ENCODE measurements at places on chromosomes 7 and 10.

DNA sequence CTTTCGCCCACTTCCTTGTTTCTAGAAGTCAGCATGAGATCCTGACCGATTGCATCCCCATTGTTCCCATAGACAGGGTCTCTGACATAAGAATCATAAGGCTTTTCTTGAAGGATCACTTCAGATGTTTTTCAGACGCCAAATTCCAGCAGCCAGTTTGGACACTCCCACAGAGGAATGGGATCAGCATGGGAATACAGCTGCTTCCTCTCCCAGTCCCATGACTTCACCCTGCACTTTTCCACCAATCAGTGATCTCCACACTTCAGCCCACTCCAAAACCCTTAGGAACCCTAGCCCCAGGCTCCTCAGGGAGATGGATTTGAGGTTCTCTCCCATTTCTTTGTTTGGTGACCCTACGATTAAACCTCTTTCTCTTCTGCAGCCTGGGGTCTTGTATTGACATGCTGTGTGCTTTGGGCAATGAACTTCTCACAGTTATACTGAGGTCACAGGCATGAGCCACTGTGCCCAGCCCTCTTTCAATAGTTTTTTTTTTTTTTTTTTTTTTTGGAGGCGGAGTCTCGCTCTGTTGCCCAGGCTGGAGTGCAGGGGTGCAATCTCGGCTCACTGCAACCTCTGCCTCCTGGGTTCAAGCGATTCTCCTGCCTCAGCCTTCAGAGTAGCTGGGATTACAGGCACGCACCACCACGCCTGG lies 52.8 kb upstream of the CHST3 start:
- no peak for DNase-seq

DNA sequence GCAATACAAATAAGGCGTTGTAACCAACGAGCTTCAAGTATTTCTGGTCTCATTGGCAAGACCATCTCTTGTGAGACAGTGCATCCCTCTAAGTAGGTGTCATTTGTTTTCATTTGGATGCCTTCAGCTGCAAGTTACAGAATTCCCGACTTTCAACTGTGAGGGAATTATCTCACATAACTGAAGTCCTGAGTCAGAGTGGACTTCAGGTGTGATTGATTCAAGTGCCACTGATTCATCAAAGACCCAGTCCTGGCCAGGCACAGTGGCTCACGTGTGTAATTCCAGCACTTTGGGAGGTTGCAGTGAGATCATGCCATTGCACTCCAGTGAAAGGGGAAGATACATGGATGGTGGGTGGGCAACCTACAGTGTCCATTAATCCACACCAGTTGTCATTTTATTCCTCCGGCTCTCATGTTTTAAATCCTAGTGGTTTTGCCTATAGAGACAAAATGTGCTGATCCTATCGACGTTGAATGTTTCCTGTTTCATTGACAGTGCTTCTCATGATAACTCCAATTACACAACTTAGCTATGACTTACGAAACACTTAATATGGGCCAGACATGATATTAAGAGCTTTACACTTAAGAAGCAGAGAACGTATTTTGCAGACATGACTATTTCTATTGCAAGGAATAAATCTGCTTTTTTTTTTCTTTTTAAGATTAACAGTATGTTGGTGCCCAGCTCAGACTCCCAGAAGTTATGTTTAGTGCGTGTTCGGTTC lies 268.0 kb downstream of the FRMD4A start:
- no peak for DNase-seq

DNA sequence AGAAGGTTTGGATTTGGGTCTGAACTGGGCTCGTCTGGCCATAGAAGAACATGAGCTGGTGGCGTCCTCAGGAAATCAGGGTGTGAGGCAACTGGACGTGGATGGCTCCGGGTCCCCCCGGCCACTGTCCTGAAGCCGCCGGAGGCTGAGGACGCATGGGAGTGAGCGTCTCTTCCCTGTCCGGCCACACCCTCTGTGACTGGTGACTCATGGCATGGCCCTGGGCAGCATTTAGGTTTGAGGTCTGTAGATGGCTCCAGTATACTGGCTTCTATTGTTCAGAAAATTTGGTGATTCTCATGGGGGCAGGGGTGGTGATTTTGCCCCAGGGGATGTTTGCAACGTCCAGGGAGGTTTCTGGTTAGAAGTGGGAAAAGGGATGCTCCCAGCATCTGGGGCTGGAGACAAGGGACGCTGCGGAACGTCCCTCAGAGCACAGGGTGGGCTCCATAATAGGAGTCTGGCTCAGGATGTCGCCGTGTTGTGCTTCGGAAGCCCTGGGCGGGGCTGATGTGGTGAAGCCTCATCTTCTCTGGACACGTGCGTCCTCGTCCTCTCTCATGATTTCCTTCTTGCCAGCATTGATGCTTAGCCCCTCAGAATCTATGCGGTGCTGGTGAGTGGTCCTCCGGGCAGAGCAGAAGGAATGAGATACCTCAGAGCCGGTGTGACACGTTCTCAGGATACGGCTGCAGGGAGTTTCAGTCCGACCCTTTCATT lies 49.9 kb downstream of the PITRM1 start:
- DNase-seq, result no peak

DNA sequence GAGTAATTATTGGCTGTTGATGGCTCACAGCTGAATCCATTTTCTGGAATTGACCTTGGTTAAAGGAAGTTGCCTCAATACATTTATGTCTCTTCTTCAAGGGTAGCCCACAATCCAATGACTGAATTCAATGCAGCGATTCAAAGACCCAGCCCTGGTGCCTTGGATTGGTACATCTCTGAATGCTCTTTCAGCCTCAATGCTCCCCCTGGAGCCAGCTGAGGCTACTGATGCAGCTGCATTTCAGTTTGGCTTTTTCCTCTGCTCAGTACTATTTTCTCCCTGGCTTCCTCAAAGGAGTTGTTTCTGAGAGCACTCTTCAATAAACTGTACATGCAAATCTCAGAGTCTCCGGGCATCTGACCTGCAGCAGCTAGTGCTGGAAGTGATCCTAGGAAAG lies 633 bp upstream of the EBLN1 start:
- DNase-seq, result no peak

- DNase-seq, result no peak
Measured at GRCh38 chr10:65346466-65346865, 1579.4 kb upstream of the LRRTM3 start.

DNA sequence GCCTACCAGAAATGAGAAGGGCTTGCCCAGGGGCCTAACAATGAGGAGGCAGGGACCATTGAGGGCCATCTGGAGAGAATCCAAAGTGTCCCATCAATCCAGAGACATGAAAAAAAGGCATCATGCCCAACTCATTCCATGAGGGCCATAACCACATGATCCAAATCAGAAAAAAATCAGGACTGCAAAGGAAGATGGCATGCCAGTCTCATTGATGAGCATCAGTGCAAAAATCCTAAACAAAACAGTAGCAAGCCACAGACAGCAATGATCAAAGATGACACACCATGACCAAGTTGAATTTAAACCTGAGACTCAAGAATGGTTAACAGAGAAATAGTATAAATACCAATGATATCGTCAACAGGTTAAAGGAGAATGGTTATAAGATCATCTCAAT lies 7.0 kb upstream of the CYP3A4 start:
- DNase-seq, result no peak

GRCh38 chr7:33773053-33773452 lies 132.3 kb upstream of the BMPER start:
- no peak for DNase-seq

- DNase-seq, result no peak
Measured at GRCh38 chr7:128131731-128132130, 100.5 kb upstream of the LRRC4 start.

GRCh38 chr7:2924866-2925840 lies 81.0 kb upstream of the GNA12 start:
- DNase-seq, result no peak

DNA sequence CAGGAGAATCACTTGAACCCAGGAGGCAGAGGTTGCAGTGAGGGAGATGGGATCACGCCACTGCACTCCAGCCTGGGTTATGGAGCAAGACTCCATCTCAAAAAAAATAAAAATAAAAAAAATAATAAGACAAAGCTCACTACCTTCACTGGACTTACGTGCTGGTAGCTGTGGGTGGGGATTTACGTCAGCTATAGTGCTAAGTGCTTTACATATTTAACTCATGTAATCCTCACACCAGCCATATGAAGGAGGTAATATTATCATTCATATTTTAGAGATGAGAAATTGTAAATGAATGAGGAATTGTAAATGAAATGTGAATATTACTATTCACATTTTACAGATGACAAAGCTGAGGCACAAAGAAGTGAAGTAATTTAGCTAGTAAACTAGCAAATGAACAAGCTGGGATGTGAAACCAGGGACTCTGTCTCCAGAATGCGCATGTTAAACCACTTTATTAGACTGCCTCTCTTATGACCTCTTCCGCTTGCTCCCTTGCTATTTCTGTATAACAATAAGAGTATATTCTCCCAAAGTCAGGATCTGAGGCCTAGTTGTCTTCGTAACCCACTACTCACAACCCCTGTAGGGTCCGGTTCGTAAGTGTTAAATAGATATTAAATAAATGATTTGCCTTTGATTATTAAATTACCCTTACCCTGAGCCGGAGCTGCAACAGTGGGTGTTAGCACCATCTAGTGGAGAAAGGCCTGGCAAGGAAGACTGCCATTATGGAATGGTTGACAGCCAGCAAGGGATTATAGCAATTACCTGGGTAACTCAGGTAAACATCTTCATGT lies 70.2 kb downstream of the HTR7 start:
- peak; percentile 17 for DNase-seq

DNA sequence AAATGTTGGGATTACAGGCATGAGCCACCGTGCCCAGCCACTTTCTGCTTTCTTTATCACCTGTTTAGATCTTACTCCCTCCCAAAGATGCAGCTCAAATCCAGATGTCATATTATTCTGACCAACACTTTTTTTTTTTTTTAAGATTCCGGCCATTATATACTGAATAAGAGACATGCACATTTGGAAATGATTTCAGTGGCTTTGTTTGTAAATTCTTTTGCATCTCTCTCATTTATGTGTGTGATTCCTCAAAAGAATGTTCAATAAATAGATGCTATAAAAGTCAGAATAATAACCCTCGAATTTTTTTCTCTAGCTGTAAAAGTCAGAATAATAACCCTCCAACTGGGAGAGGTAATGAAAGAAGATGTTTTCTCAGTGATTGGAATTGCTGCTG lies 25.4 kb downstream of the HECW1 start:
- DNase-seq, result no peak

- no peak for DNase-seq
Measured at GRCh38 chr7:102943423-102944169, 30.8 kb downstream of the LRRC17 start.

GRCh38 chr7:76296743-76297740 lies 5.4 kb upstream of the HSPB1 start:
- no peak for DNase-seq

- DNase-seq, result no peak
Measured at GRCh38 chr7:4265066-4265465, 417.0 kb upstream of the FOXK1 start.

DNA sequence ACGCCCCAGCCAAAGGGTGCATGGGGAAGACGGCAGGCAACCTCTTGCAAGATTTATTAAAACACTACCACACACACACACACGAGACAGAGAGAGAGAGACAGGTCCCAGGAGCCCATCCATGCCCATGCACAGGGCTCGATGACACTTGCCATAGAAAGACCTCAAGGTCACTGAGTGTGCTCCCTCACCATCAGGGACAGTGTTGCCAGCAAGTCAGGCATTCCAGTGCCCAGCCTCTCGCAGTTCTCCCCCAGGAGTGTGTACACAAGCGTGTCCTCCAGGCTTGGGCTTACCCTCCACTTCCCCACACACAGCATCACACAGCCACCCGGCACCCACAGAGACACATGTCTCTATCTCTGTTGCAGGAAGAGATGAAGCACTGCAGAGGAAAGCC lies 46.8 kb upstream of the SLF2 start:
- no peak for DNase-seq

- DNase-seq, result peak; percentile 54
Measured at GRCh38 chr7:66114743-66115649, at the start of gene CRCP. CRCP (plus strand) TSS chr7:66114847; CDS start chr7:66114963, 116 bp downstream.

GRCh38 chr10:21995557-21995956 lies 8.0 kb downstream of the DNAJC1 start:
- peak; percentile 58 for DNase-seq

GRCh38 chr7:127251465-127252376 lies 1.0 kb downstream of the GRM8 start:
- DNase-seq, result no peak

GRCh38 chr10:49281461-49281860 lies 17.5 kb upstream of the C10orf71 start:
- no peak for DNase-seq

- DNase-seq, result no peak
Measured at GRCh38 chr7:143455491-143455890, 12.2 kb downstream of the TAS2R60 start.

DNA sequence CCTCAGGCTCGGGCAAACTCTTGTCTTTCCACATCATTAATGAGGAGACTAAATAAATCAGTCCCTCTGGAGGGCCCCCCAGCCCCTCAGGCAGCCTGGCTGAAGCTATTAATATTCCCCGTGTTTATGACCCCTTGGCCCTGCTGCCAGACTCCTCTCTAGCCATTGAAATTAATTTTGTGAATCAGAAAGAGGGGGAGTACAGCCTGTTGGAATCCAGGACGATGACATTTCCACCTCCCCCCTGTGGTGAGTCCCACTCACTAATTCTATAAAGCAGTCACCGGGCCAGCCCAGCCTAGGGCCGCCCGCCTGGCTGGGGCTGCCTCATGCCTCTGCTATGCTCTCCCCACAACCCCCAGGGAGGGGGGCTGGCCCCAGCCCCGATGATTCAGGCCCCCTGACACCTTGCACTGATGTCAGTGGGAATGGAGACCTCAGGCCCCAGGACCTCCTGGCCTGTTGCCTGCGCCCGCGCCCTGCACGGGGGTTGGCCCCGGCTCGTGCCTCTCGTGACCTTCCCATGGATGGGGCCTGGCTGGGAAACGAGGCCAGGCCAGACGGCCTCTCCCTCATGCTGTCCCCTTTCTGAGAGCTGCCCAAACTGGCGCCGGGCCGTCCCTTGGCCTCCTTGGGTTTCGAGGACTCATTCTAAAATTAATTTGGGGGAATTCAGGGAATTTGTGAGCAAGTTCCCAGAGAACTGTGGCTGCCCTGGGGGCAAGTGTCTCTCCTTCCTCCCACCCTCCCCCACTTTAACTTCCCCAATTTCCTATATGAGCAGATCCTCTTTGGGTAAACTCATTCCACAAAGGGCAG lies 34.0 kb downstream of the TMEM270 start:
- DNase-seq, result no peak

GRCh38 chr7:1713502-1714484 lies 43.7 kb downstream of the ELFN1 start:
- DNase-seq, result no peak

DNA sequence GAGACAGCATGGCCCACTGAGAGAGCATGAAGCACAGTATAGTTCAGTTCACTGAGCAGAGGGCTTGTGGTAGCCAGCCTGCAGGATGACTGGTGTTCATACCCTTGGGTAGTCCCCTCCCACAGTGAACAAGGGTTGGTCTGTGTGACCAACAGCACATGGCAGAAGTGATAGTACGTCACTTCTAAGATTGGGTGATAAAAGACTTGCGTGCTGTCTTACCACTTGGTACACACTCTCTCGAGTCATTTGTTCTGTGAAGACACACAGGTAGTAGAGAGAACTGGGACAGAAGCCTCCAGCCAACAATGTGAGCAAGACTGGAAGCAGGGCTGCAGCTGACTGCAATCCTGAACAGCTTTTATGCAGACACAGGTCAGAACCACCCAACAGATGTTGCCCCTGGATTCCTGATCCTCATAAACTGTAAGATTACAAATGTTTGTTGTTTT lies 14.6 kb downstream of the EPC1 start:
- DNase-seq, result no peak
